ENCODE measurements at places on chromosomes 12 and 14. TPM values are rescaled to one million over a fixed set of nuclear protein-coding genes. Genes with fewer than 3 reads are reported as not detected.

The DPY19L2 gene
- polyA plus RNA-seq, result 26.1 TPM

The GLS2 gene
- not detected for polyA plus RNA-seq

The HOTAIR gene
- polyA plus RNA-seq, result not detected

The CPNE6 gene
- 0.08 TPM for polyA plus RNA-seq

The TRHDE gene
- 0.69 TPM for polyA plus RNA-seq

The RAB5B gene
- polyA plus RNA-seq, result 115 TPM

The MUCL1 gene
- not detected for polyA plus RNA-seq

The FNTB gene
- 17.9 TPM for polyA plus RNA-seq

The ABCC9 gene
- polyA plus RNA-seq, result 96.0 TPM

The WSCD2 gene
- polyA plus RNA-seq, result 1.7 TPM

The TEAD4 gene
- 122 TPM for polyA plus RNA-seq

The ZNF84 gene
- polyA plus RNA-seq, result 26.7 TPM

The GPD1 gene
- 15.0 TPM for polyA plus RNA-seq

The DAO gene
- polyA plus RNA-seq, result not detected

The RNU6-8 gene
- not detected for polyA plus RNA-seq

The LMNTD1 gene
- polyA plus RNA-seq, result not detected

The NAB2 gene
- 24.6 TPM for polyA plus RNA-seq

The SCNN1A gene
- polyA plus RNA-seq, result not detected

The CLEC14A gene
- polyA plus RNA-seq, result 22.5 TPM
